ENCODE measurements at places on chromosomes 2 and 18.

GRCh38 chr18:46555724-46556123, 101.3 kb downstream of the LOXHD1 start:
- DNase-seq: no peak

DNA sequence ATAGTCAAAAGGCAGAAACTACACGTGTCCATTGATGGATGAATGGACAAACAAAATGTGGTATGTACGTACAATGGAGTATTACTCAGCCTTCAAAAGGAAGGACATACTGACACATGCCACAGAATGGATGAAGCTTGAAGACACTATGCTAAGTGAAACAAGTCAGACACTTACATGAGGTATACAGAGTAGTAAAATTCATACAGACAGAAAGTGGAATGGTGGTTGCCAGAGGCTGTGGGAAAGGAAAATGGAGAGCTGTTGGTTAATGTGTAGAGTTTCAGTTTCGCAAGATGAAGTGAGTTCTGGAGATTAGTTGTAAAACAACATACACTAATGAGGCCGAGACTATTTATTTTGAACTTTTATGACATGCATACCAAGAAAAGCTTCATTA, 67.4 kb upstream of the EPB41L3 start:
- no peak for DNase-seq

DNA sequence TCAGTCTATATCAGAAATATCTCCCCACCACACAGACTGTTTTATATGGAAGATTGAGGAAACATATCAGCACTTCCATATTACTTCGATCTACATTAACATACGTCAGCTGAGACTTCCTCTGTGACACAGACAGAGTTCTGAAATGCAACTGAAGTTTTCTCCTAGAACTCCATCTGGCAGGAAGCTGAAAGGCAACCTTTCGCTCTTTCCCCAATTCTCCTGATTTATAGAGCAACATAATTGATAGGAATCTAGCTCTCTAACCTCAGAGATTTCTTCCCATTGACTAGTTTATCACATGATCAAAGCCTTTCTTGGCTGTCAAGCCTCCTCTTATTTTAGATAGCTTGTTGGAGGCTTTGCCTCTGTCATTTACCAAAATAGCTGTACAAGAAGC, 806.7 kb upstream of the CHAC2 start:
- no peak for DNase-seq

- DNase-seq: no peak
These were observed 11.6 kb upstream of the LRRFIP1 start for GRCh38 chr2:237615631-237616249.

- DNase-seq: no peak
These were observed 39.7 kb downstream of the RFX8 start for GRCh38 chr2:101435001-101435862.

GRCh38 chr2:143545949-143546255, 416.7 kb downstream of the ARHGAP15 start:
- no peak for DNase-seq

- no peak for DNase-seq
These were observed 65.8 kb upstream of the EDAR start for GRCh38 chr2:109054865-109055264.

GRCh38 chr2:208999911-209000310, 423.9 kb upstream of the MAP2 start:
- DNase-seq: no peak

Data from NK-92 treated with Interleukin-12 subunit alpha and Interleukin-12 subunit beta, amount 100 ng/mL, for 24 hours (cell line).